ENCODE measurements at places on chromosomes 4 and X.
A peak's percentile ranks its signal among the peaks of the same experiment; 100 is the strongest.

DNA sequence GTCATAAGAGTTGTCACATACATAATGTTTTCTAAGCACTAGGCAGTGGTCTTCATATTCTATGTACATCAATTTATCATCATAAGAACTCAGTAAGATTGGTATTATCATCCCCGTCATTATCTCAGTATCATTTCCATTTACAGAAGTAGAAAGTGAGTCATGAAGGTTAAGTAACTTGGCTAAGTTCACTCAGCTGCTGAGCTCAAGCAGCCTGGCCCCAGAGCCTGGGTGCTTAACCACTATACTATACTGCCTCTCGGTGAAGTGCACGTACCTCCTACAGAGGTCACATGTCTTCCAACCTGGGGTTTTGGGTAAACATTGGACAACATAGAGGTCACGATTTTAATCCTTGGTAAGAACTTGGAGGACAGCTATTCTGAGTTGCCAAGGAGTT lies 161.5 kb upstream of the GATB start:
- no peak for DNase-seq

DNA sequence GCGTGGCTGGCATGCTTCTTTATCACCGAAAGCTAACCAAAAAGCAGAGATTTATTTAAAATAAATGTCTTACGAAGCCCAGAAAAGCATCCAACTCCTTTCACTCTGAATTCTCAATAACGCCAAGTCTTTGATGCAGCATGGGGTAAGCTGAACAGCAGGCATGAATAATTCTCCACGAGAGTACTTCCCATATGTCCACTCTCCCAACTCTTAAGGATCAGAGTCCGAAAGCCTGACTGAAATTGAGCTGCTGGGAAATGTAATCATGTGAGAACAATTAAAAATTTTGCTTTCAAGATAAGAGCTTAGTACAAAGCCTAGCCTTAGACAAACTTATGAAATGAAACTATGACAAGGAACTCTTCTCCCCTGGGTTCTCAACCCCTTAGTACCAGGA lies 7.5 kb upstream of the SLC39A8 start:
- no peak for DNase-seq

DNA sequence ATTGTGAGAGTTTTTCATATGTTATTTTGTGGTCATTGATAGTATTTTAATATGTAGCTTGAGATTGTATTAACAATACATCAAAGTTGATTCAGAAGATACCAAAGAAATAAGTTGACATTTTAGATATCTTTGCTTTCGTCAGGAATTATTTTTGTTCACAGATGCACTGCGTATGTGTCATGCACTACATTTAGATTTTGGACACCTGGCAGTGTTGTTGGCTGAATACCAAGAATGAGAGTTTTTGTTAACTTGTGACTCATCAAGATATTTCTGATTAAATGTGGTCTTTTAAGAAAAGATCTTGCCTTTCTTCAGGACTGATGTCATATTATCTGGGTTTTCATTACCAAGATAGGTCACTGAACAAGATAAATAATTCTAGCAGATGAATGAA lies 633.4 kb downstream of the CENPC start:
- DNase-seq: no peak

DNA sequence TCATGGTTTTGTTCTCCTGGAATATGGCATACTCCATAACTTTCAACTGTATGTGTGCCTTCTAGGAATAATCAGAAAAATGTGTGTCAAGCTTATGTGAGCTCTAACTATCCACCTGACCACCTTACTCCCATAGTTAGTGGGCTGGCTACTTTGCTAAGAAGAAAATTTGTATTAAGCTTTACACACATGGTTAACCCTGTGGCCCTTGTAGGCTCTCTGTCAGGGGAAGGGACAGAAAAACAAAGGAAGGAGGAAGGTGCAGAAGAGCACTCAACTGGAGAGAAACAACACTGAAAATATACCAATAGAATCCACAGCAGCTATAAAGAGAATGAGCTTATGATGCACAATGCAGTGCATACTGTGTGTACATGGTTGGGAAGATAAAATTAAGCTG lies 84.6 kb downstream of the PPP3CA start:
- no peak for DNase-seq

- DNase-seq: peak; percentile 48
These were observed 531 bp downstream of the RUFY3 start for GRCh38 chr4:70722199-70722791.

- DNase-seq: peak; percentile 1
These were observed 473 bp upstream of the VAMP7 start for GRCh38 chrX:155880586-155881157.

GRCh38 chrX:13797512-13797911 lies 19.4 kb downstream of the GPM6B start:
- DNase-seq: no peak

DNA sequence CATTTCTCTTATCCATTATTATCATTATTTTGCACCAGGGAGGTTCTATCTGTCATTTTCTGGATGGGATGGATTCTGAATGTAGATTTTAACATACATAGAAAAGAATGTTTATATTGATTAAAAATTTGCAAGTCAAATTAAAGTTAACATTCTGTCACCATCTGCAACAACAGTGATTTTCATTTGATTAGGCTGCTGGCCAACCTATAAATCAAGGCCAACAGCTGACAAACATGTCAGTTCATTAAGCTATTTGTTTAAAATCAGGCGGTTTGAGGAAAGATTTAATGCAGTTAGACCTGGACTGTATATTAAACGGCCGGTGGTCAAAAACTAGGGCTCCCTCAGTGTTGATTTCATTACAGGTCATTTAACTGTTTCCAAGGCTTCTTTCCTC lies 109.5 kb upstream of the CBR4 start:
- no peak for DNase-seq

- no peak for DNase-seq
These were observed 39.8 kb downstream of the SPCS3 start for GRCh38 chr4:176359590-176359989.

- DNase-seq: peak; percentile 20
These were observed 763 bp downstream of the CASK start for GRCh38 chrX:41922431-41923151.

GRCh38 chr4:99447079-99447478 lies 11.9 kb upstream of the ADH7 start:
- DNase-seq: no peak

DNA sequence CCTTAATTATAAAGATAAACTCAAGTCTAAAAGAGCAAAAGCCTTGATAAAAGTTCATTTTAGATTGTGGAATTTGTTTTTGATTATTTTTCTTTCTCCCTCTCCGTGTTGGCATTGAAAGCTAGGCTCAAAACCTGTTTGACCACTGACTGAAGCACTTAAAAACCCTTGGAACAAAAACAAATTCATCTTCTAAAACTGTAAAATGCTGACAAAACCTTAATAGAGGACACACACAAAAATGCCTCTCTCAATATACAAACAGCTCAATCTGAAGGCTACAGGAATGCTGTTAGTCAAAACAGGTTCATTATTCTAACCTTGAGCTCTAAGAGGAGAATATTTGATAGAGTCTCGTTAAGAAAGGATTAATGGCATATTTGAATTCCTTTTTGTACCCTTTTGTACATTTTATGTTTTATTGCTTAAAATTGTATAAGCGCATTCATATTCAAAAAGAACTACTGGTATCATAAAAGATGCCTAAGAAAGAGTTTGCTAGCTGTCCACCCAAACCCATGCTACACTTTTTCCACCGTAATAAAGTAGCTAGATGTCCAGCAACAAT lies 74.3 kb upstream of the NAP1L5 start:
- no peak for DNase-seq

DNA sequence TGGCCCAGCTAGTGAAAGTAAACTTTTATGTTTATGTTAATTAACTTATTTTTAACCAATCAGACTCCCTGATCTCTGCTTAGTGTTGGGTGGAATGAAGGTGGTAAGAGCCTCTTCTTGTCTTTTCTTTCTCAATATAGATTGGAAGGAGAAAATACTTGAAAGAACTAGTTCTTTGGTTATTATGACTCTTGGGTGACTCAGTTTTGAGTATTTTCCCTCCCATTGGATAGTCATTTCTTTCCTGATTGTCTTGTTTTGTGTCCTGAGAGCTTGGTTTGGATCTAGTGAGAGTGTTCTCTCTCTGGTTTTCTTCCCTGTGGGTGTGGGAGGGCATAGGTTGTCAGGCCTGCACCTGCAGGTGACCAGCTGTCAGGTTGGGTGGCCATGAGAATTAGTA lies 172.0 kb upstream of the GLRA2 start:
- DNase-seq: no peak

DNA sequence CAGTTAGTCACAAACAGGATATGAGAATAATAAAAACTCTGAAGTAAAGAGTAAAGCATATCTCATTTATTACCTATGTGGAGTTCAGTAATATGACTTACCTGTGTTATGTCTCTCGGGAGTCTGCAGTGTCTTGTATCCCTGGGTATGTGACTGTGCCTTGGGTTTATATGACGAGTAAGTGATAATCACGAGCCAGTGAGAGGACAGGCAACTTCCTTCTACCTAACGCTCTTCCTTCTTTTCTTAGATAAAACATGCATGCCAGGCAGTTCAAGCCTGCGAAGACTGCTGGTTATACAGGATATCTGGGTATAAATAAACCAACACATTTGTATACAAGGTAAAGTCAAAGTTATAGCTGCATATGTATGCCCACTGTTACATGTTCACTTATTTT lies at the start of gene HPGDS:
HPGDS (minus strand) TSS at position 143 of the 400 bp plus-strand sequence. CDS start 8,207 bp downstream, outside the sequence.
- DNase-seq: peak; percentile 30

- DNase-seq: peak; percentile 39
These were observed at the start of gene MTMR1 for GRCh38 chrX:150692831-150693724. TSS of gene MTMR1 (plus strand) at chrX:150693396. CDS start at chrX:150693531, 135 bp downstream.

DNA sequence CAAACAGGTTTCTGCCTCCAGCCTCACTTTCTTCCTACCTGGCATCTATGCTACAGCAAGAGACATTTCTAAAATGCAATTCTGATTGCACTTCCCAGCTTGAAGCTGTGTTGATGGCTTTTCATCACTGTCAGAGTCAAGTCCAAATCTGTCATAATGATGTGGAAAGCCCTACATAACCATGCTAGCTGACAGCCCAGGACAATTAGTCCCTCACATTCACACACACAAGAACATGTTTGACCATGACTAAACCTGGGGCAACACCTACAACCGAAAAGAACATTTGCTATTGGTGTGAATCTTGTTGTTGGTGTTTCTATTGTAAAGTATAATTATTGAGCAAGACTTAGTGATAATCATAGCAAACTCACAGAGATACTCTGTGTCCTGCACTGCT lies 58.2 kb downstream of the PPM1K start:
- no peak for DNase-seq

DNA sequence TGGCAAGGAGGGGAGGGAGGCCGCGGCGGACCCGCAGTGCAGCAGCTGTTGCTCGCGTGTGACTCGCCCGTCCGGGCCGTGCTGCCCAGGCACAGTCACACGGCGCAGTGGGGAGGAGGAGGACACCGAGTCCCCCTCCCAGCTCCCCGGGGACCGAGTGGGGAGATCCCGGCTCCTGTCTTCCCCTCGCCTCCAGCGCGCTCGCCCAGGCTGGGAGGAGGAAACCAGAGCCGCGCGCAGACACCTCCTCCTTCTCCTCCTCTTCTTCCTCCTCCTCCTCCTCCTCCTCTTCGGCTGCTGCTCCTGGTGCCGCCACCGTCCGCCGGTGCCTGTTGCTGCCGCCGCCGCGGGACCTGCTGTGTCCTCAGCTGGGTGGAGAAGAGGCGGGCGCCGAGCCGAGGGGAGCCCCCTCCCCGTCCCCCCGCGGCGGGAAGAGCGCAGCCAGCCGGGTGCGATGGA lies at the start of gene TBC1D1:
TBC1D1 (plus strand) TSS at position 284 of the 459 bp plus-strand sequence. CDS start 11,012 bp downstream, outside the sequence.
- peak; percentile 23 for DNase-seq

GRCh38 chr4:112063260-112063659 lies 82.0 kb upstream of the FAM241A start:
- DNase-seq: no peak

GRCh38 chrX:65689377-65689776 lies 21.9 kb downstream of the MSN start:
- DNase-seq: no peak

DNA sequence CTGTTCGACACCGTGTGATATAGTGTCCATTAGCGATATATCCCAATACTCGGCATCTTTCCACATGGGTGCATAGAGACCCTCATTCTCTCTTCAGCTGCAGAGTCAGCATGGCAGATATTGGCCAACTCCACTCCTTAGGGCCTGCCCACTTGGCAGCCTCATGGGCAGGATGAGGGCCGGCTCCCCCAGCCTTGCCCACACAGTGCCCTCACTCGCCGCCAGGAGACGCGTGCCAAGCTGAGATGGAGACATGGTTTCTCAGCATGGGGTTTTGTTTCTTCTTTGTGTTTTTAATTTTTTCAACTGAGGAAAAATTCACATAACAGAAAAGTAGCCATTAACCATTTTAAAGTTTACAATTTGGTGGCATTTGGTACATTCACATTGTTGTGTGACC lies 5.3 kb upstream of the PLXNA3 start:
- DNase-seq: no peak

DNA sequence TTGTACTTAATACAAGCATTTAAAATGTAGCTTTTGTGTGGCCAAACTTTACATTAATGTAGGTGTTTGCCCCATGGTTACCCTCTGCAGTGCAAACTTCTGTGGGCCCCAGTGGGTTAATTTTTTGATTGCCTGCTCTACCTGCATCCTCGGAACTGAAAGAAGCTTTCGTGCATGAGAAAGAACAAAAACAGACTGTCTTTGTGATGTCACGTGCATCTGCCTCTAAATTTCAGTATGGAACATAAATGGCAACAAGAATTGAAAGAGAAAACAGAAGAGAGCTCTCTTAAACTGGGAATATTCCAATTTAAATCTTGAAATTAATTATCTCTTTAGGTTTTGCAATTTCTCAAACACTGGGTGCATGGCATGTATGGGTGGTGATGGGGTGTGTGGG lies 182.4 kb upstream of the LCORL start:
- no peak for DNase-seq

DNA sequence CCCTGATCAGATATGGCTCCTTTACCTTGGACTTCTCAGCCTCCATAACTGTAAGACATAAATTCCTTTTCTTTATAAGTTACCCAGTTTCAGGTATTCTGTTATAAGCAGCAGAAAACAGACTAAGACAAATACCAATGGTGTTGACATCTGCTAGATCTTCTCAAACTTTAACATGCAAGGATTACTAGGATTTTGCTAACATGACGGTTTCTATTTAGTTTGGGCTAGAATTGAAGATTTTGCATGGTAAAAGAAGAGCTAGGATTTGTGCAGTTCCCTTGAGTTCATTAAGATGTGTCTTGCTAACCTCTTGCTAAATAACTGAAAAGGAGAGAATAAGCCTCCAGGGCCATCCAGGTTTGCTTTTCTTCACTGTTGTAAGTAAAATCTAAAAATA lies 5.3 kb upstream of the COPS4 start:
- no peak for DNase-seq

DNA sequence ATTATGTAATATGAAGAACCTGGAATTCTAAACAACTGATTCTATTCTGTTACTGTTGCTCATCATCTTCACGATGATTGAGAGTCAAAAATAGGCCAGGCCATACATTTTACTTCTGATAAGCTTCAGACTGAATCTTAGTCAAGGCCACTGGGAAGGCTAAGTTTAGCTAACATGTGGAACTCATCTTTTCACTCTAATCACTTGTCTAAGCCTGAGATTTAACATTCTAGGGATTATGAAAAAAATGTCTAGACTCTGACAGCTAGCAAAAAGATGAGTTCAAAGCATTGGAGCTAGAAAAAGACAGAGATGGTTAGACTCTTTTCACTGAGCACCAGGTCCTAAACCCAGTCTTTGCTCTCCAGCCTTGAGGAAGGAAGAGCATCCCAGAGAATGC lies 656.2 kb upstream of the IGFBP7 start:
- no peak for DNase-seq

Measured in thymus (tissue), 14 donors.